ENCODE measurements at places on chromosomes 6 and 20.

DNA sequence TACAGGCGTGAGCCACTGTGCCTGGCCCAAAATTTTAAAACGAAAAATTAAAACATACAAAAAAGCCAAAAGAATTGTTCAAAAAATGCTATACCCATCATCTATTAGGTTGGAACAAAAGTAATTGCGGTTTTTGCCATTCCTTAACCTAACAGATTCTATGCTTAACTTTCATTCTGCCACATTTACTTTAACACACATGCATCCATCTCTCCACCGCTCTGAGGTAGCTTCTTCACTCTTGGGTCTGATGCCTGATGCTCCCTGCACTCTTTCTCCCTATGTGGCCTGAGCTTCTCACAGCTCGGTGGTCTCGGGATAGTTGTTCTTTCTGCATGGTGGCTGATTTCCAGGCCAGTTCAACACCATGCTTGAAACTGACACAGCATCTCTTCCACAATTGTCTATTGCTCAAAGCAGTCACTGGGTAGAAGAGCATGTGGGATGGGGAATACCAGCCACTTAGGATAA is 4.7 kb upstream of the MANBAL start:
- no peak for DNase-seq

DNA sequence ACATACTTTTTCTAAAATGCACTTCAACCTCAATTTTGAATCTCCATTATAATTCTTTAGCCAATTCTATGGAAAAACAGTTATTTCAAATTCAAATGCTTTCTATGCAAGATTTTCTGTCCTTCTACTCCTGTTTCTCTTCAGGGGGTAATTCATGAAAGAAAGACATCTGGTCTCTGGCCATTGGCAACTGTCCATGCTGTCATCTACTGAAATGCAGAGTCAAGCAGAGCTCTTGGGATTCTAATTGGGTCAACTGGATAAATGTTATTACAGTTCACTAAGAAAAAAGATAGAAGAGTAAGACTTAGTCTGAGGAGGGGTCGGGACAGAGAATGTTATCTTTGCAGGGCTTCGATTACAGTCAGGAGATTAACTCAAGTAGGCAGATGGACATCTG is 22.0 kb upstream of the BMP5 start:
- DNase-seq = no peak

DNA sequence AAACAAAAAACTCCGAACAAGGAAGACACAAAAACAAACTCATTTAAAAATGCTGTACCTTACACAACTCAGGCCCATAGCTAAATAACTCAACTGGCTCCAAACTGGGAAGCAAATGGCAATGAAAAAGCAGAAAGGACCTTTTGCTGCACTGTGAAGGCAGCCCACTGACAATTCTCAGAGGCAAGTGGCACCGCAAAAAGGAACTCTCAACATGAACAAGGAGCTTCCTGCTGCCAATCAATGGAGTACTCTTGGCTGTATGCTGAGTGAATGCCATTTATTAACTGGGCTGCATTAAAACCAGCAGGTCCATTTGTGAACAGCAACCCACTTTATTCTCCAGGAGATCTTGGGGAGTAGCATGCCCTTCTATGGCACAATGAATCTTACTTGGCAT is 209.9 kb downstream of the PTPRK start:
- DNase-seq = no peak

GRCh38 chr6:17269840-17270239 is 11.3 kb upstream of the RBM24 start:
- no peak for DNase-seq

DNA sequence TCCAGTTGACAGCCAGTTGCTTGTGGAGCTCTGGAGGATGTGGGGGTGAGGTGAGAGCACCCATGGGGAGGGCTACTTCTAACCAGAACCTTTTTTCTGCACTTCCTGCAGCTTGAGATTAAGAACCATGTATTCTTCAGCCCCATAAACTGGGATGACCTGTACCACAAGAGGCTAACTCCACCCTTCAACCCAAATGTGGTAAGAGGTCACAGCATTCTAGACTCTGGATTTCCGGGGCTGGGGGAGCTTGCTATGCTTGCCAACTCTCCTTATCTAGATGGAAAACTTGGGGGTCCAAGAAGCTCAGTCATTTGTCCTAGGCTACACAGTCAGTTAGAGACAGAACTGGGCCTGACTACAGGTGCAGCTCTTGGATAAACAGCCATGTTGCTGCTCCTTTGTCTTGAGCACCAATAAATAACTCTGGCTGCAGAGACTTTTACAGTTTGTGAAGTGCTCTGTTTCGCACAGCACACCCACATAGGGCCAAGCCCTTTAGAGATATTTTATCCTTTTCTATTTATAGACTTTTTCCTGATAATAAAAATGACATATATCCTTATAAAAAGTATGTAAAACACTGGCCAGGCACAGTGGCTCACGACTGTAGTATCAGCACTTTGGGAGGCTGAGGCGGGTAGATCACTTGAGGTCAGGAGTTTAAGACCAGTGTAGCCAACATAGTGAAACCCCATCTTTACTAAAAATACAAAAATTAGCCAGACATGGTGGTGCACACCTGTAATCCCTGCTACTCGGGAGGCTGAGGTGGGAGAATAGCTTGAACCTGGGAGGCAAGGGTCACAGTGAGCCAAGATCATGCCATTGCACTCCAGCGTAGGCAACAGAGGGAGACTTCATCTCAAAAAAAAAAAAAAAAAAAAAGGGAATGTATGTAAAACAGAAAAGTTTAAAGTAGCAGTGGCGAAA is 10.6 kb upstream of the IFT52 start:
- DNase-seq = no peak

GRCh38 chr6:63449714-63450113 is 122.6 kb upstream of the LOC128125822 start:
- DNase-seq = no peak

DNA sequence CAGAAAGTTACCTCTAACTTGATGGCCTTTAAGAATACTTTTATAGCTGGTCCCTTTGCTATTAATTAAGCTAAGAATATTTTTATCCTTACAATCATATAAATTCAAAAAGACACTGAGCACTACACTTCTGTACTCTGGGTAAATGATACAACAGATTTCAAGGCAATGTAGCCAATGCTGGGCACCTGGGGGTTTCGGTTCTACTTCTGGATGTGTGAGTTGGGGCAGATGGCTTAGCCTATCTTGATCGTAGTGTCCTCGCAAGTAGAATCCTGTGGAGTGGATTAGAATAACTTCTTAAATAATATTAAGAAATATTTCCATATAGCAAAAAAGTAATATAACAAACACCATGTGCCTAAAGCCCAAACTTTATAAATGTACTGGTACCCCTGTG is 96.9 kb upstream of the NT5E start:
- DNase-seq = no peak

GRCh38 chr6:153801917-153802316 is 237.1 kb upstream of the OPRM1 start:
- no peak for DNase-seq

DNA sequence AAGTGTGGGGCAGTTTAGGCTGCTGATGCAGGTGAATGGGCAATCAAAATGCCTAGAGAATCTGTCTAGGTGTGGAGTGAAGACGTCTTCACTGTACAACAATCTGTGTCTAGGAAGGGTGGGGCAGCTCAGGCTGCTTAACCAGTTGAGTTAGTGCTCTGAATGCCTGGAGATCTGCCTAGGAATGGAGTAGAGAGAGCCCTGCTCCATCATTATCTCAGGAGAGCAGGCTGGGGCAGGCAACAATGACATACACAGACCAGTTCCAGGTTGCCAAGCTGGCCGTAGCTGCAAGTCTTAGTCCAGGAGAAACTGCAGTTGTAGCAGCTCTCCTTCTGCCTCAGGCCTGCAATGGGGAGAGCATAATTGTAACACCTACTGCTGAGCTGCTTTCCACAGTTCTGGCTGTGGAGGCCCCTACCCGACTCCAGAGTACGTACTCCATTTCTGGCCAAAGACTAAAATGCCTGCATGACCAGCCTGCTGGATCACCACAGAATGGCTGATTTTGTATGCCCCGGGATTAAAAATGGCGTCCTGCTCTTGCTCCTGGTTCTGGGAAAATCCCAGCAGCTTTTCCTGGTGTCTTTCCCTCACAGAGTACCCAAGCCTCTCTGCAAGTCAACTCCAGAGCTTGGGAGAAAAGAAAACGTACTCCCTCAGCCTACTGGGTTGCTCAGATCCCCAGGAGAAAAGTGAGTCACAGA is 545.4 kb downstream of the ADGRB3 start:
- DNase-seq = no peak

DNA sequence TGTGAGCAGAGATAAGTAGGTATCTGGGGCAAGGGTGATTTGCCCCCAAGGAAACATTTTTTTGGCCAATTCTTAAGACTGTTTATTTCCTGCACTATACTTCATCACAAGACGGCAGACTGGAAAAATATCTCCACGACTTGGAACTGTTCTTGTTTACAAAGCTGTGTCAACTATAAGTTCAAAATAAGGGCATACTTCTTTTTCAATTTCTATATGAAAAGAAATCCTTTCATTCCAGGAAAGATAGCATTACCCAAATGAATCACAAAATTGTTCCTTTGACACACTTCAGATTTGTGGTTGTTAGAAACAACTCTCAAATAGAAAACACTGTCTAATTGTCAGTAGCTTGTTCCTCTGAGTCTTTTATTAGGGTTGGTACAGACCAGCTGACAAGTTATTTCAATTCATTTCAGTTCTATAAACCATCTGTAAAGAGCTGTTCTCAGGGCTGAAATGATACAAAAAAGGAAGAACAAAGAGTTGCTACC is 212.9 kb upstream of the PRDM1 start:
- no peak for DNase-seq

DNA sequence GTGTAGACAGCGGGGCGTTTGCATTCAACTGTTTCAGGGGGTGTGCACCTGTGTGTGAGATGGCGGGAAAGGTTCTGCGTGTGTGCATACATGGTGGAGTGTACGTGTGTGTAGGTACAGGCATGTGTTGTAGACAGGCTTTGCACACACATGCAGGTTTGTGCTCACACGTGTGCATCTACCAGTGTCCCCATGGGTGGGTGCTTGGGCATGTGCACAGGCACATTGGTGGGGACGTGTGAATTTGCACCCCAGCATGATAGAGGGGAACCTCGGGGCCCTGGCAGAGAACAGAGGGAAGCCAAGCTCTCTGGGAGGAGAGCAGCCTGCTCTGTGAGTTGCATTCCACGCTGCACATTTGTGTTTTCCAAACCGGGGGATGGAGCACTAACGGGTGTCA is 250.2 kb downstream of the PREX1 start:
- DNase-seq = no peak

- peak; percentile 19 for DNase-seq
Observed at GRCh38 chr20:8399947-8400346, 267.9 kb downstream of the PLCB1 start.

DNA sequence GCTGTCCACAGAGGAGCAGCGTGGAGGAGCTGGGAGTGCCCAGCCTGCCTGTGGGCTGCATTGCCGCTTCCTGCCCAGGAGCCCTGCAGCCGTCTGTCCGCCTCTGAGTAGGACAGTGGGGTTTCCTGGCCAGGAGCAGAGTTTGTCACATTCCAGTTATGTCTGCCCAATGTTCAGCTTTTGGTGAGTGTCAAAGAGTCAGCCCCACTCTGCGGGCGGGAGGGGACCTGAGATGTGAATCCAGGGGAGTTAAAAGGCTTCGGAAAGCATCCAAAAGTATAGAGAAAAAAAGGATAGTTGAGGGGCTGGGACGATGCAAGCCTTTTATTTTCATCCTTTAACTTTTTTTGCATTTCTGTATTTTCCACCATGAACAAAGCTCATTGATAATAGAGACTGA is 7.2 kb upstream of the GATA5 start:
- no peak for DNase-seq

DNA sequence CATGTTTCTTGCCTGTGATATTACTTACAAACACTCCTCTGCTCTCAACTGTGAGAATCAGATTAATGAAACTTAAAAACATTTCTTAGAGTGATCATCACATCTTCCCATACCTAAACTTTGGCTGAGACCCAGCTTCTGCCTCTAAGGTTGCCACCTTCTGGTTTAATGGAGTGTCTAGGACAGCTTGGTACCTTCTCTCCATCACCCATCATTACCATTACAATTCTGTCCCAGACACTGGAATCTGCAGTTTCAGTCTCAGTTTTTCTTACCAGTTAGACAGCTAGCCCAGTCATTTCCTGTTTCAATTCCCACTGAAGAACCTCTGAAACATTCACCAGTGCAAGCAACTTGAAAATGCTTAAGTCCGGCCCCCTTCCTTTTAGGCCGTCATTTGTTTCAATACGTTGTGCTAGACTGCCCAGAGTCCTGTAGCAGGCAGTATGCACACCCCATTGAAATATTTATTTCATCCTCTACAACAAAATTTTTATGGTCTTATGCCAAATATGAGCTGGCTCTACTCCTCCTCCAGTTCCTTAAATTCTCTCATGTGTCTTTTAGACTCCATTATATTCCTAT is 107.0 kb upstream of the FOXO3 start:
- no peak for DNase-seq

- no peak for DNase-seq
Observed at GRCh38 chr20:17369506-17369905, 142.7 kb downstream of the PCSK2 start.

GRCh38 chr6:127864701-127865100 is 36.2 kb downstream of the THEMIS start:
- DNase-seq = no peak

- DNase-seq = no peak
Observed at GRCh38 chr6:43767553-43768505, 2.2 kb upstream of the VEGFA start.

DNA sequence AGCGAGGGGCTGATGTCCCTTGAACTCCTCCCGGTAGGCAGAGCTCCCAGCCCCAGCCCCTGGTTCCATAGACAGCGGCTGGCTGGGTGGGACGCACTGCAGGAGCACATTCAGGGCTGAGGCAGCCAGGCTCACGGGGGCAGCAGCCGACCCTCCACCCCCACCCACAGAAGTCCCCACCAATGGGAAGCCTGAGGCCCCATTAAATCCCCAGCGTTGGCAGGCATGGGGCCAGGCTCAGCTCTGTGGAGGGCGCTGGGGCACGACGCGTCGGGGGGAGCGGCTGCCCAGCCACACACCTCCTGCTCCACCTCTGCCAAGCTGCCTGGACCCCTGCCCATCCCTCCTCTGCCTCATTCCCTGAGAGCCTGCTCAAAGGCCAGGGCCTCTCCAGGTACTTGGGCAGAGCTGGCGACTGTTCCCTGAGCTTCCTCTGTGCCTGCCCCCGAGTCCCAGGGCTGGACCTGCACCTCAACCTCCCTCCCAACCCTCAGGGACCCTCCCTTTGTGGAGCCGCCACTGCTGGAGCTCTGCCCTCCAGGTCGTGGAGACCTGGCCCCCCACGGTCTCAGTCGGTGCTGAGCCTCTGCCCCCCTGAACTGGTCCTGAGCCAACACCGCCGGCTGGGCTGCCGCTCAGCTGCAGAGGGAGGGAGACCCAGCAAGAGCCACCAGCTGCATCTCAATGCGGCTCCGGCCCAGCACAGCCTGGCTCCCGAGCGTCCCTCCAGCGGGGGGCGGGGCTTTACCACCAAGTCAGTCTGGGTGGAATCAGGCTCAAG is 9.1 kb downstream of the CHRNA4 start:
- no peak for DNase-seq

DNA sequence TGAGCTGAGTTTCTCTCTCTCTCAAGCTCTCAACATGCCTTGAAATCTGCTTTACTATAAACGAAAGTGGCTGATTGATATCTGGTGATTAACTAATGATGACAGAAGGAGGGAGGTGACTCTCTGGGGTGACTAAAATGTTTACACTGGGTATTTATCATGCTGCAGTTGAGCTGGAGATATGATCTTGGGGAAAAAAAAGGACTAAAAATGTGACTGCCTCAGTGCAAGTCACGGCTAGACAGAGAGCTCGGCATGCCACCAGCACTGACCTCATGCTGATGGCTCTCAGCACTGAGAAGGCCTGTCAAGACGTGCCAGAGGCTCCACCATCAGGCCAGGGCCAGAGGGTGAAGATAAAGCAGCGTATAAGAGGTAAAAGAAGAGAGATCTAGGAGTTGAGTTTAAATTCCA is 103.1 kb upstream of the SPACA1 start:
- DNase-seq = no peak

GRCh38 chr6:78505178-78505577 is 362.2 kb upstream of the IRAK1BP1 start:
- DNase-seq = no peak

Measured in CD4-positive, alpha-beta T cell treated with Interleukin-15 for 1 hour (primary cell).